ENCODE measurements at places on chromosomes 12 and 14.

DNA sequence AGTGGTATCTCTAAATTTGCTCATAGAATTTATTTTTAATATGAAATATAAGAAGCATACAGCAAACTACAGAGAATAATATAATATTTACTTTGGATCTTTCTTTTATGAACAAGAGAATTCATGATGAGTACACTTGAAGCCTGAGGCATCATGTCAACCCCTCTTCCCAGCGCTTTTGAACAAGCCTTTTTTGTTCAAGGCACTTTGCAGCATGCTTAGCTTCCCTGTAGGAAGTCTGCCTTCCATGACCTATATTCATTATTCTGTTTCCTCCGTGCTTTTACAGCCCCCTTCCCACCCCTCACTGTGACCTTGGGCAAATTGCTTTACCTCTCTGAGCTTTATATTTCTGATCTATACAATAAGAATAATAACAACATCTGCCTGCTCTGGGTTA lies 41.6 kb downstream of the SCN8A start:
- DNase-seq: no peak

GRCh38 chr12:104354868-104355570 lies 51.5 kb downstream of the EID3 start:
- no peak for DNase-seq

GRCh38 chr12:68885381-68885780 lies 47.6 kb downstream of the CPM start:
- DNase-seq: no peak

GRCh38 chr12:127515941-127516340 lies 751.0 kb upstream of the TMEM132C start:
- no peak for DNase-seq

DNA sequence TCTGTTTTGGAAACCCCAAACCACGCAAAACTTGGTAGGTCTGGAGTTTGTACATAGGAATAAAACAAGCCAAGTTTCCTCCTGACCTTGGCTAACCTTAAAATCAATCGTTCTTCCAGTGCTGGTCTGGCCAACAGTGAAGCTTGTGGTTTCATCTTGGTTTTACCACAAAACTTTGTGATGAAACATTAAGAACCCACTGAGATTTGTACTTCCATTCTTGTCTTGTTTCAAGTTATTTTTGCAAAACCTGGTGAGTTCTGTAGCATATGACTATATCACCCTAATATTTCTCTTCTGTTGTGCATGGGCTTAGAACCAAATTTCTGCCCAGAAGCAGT lies 26.4 kb downstream of the SIX1 start:
- DNase-seq: no peak
